NCI-H446 (cell line): ENCODE measurements at places on chromosomes 3 and 15.

DNA sequence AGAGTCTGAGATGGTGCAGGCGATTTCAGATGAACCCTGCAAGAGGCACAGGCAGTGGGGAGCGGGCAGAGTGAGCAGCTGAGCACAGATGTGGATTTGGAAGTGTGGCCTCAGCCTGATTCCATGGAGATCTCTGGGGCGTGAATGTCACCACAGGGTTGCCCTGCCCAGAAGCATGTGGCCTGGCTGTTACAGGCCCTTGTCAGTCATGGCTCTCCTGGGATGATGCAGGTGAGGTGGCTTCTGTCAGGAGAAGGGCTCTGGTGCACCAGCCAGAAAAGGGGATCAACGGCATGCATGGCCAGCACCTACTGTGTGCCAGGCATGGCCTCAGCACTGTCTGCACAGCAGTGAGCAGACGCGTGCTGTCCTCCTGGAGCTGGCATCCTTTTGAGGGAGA lies 11.9 kb downstream of the HDAC11 start:
- DNase-seq: no peak

- DNase-seq: no peak
These were observed 3.2 kb upstream of the RPL14 start for GRCh38 chr3:40453933-40454332.

- no peak for DNase-seq
These were observed 552.6 kb upstream of the GOLIM4 start for GRCh38 chr3:168648321-168648720.

DNA sequence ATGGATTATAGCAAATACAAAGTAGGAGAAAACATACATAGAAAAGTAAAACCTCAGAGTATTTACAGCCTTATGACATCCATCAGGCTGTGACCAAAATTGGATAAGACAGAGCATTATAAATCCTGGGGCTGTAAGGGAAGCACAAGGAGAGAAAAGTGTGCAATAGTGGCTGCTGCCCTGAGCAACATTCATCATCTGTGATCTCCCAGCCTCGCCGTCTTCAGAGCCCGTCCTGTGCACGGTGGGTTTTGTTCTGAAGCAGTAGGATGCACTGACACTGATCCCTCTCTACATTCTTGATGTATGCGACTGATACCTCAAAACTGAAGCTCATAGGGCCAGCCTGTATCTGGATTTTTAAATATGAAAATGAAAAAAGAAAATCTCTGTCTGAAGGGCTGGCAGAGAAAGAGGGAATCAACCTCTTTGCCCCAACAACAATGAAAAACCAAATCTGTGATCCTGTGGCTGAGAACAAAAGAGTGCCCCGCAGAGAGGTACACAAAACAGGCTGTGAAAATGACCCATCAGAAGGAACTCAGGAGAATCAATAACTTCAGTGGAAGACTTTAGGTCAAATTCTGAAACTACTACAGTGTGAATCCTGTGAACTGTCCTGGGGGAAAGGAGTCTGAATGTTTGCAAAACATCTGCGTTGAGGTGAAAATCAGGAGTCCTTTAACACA lies 8.2 kb upstream of the RTP4 start:
- DNase-seq: no peak

- no peak for DNase-seq
These were observed 307.7 kb downstream of the RPLP1 start for GRCh38 chr15:69760258-69760845.

GRCh38 chr3:11803977-11804892 lies 42.5 kb downstream of the TAMM41 start:
- DNase-seq: peak; percentile 27

DNA sequence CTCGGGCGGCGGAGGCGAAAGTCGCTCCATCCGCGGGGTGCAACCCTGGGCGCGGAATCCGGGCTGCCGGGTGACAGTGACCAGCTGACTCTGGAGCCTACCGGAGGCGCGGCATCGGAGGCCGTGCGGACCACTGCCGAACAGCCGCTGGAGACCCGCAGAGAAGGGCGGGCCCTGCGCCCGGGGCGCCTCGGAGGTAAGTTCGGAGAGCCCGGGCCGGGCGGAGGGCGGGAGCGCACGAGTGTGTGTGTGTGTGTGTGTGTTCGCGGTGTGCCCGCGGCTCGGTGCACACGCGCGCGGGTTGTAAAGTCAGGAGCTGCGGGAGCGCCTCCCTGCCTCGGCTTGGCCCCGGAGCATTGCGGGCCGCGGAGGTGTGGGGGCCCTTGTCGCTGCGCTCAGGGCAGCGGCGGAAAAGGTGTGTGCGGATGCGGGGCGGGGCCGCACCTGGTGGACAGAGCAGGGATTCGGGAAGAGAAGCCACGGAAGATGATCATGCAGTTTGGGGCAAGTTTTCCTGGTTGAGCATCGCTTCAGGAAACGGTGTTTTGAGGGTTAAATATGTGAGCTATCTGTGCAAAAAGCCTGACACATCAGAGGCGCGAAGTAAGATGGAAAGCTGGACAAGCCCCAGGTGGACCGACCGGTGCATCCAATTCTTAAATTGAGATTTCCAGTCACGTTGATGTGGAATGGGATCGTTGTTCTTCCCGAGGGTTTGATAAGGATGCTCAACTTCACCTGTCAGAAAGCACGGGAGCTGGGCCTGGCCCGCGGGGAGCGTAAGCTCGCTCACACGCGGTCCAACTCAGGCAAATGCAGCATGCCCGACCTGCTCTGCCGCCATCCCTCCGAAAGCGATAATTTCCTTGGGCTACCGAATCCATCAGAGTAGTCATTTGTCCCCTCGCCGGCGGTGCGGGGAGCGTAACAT lies 474 bp downstream of the MINAR1 start:
- DNase-seq: no peak

- DNase-seq: no peak
These were observed 995 bp downstream of the CHST14 start for GRCh38 chr15:40471808-40472150.

DNA sequence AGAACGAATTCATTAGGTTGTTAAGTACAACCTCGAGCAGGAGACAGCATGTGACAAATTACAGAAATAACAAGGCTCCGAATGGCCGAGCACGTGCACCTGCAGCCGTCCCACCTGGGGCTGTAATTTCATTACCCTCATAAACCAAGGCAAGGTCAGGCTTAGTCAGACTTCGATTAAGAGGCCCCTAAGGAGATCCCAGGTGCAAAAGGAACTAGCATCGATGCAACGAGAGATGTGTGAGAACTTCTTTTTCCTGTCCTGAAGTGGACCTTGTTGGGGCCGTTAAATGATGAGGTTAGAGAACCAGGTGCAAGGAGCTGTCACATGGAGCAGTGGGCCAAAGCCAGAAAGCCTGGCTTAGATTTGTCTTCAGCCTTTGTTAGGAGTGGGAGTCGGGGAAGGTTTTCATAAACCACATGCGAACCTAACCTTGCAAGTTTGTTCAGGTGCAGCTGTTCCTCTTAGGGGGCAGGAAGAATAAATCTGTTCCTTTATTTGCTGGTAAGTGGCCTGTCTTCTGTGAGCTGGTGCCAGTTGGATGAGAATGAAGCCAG lies 559.9 kb upstream of the MCTP2 start:
- no peak for DNase-seq
